ENCODE measurements at places on chromosomes 13 and 19.

DNA sequence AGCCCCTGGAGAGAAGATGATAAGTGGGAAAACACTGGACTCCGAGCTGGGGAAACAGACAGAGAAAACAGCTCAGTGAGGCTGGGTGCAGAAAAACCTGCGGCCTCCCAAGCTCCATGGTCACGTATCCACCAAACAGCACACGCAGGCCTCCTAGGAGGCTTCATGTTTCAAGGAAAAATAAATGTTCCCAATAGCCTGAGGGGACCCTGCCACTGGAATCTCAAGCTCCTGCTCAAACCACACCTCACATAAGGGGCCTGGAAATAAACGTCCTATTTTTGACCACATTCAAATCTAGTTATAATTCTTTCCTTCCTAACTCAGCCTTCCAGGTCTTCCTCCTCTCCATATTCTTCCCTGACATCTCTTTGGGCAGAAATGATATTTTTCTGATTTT lies 225.7 kb downstream of the ABCC4 start:
- DNase-seq, result no peak

DNA sequence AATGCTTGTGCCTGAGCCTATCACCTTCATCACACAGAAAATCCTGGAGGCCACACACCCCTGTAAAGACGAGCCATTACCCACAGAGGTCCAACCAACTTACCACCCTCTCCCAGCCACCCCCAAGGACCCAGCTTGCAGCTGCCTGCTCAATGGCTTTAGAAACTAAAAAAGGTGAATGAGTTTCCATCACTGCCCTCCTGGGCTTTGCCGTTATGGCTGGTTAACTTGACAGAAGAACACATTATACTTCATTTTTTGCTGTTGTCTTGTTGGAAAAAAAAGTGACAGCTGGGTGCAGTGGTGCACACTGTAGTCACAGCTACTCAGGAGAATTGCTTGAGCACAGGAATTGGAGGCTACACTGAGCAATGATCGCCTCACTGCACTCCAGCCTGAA lies 17.4 kb upstream of the FEM1A start:
- no peak for DNase-seq

- no peak for DNase-seq
Observed at GRCh38 chr13:102909971-102910370, 64.1 kb downstream of the ERCC5 start.

GRCh38 chr13:112003941-112004340 lies 63.0 kb upstream of the SOX1 start:
- no peak for DNase-seq

DNA sequence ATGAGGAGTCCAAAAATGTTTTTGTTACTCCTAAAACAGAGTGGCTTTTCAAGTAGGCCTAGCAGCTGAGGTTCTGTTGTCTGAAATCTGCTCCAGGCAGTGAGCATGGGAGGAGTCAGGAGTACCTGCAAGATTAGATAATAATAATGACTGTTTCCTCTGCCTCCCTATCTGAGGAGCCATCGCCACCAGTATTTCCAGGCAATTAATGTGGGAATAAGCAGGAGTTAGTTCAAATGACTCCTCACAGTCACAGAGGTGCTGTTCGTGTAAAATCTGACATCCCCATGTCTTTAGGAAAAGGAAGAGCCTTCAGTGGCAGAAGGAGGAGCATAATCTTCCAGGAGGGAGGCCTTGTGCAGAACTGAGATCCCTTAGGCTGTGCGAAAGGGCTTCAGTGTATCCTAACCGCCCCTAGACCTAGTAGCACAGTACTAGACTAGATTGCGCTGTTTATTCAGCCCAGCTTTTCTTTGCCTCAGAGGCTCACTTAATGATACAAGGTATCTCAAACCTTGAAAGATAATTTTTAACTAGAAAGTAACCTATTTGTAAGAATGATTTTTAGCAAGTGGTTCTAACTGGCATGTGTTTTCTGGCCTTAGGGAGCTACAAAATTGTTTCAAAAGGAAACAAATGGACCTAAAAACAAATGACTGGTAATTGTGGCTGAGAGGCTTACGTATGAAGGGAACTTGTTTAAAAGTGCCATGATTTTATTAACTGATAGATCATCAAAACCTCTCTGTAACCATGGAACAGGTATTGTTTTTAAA lies 49.0 kb downstream of the FREM2 start:
- no peak for DNase-seq

DNA sequence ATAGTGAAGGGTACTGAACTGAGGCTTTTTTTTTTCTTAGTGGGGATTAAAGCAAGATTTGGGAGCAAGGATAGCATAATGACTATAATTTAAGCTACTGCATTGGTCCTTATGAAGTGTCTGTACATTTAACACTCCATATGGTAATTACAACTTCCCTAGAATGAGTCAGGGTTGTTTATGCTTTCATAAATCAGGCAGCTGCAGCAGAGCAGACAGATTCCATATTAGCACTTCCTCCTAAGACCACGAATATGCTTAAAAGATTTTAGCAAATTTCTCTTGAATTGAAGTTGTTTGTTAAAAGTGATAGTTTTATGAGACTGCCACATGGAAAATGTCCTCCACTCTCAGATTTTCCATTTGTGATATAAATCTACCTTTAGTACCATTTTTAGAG lies 401.1 kb upstream of the SPRY2 start:
- no peak for DNase-seq

- peak; percentile 80 for DNase-seq
Observed at GRCh38 chr13:111115061-111115964, at the start of gene ARHGEF7. ARHGEF7 (plus strand) TSS chr13:111115310; CDS start chr13:111115527, 217 bp downstream.

DNA sequence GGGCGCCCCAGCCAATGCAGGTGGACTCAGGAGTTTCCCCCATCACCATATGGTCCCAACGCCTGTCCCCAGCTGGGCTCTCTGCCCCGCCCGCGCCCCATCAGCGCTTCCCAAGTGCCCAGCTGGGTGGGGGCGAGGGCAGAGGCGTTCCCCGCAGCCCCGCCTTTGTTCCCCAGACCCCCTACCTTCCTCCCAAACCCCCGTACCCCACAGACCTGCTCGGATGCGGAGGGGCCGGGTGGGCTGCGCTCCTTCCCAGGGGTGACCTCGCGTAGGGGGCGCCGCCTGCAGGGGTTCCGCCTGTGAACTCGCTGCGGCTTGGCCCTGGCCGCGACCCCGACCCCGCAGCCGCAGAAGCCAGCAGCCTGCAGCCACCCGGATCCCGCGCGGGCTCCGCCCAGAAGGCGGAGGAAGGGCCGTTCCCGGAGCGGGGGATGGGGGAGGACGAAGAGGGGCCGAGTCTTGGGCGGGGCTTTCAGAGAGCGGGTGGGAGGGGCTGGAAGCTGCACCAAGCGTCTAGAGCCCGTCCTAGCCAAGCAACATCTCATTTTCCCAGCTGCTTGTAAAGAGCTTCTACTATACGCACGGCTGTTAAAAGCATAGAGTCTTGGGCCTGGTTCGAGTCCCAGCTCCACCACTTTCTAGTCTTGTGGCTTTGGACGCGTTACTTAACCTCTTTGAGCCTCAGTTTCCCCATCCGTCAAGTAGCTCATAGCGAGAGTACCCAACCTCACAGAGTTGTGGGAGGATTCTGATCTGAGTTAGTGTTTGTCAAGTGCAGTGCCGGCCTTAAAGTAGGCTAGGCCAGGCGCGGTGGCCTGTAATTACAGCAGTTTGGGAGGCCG lies at the start of gene RAB3D:
Gene RAB3D (minus strand): TSS at position 404 of the 845 bp plus-strand sequence. CDS start 2,258 bp downstream, outside the sequence.
- DNase-seq, result peak; percentile 99

- DNase-seq, result no peak
Observed at GRCh38 chr13:42137856-42138537, 89.5 kb downstream of the DGKH start.

- DNase-seq, result peak; percentile 14
Observed at GRCh38 chr19:49395581-49396407, 7.7 kb downstream of the KASH5 start.

DNA sequence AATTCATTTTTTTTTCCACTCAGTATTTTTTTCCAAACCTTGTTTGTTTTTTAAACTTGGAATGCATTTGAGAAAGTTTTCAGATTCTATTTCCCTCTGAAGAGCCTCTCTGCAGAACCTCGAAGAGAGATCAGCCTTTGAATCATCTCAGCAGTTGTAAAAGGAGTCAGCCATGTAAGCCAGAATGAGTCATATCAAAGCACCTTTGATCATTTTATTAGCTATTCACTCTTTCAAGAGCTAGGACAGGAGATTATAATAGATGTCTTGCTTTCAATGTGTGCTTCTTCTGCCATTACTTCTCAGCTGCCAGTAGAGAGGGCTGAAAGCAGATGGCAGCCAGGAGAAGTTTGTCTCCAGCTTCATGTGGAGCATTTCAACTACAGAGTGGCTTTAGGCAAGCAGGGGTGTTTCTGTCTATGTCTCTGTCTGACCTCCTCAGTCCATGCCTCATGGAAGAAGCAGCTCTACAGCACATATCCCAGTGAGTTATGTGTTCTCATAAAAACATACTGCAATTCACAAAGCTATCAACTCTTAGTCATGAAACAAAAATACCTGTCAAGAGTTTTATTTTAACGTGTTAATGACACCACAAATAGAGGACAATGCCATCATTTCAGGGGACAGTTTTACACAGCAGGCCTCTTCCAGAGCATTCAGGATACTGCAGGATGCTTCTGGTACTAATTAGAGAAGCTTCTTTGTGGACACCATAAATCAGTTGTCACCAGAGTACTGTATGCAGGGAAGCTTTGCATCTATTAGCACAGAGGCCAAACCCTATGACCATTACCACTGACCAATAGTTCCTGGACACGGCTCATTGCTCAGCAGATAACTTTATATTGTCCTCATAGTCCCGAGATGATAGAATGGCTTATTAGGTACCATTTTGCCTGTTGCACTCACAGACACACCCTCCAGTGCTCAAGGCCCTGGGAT lies 94.3 kb downstream of the NHLRC3 start:
- no peak for DNase-seq

GRCh38 chr19:3604987-3605343 lies 1.7 kb downstream of the TBXA2R start:
- no peak for DNase-seq

- no peak for DNase-seq
Observed at GRCh38 chr19:28435551-28436271, 777.2 kb downstream of the UQCRFS1 start.

- no peak for DNase-seq
Observed at GRCh38 chr13:107690181-107690580, 525.2 kb downstream of the LIG4 start.

- DNase-seq, result no peak
Observed at GRCh38 chr13:43221611-43222010, 198.2 kb downstream of the DNAJC15 start.

DNA sequence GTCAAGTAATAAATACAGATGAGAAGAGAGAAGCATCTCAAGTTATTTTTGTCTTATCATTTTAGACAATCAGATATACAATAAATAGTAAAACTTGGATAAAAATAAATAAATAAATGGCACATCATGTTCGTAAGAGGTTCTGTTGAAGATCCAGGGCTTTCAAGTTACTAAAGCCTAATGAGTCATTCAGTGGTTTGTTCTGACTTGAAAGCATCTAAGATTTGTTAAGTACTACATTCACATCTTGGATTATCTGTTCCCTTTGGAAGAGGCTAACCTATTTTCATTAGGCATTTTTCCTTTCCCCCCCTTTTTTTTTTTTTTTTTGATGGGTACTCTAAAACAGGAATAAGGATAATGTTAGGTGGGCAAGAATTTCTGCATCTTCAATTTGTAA lies 429.3 kb downstream of the PCDH20 start:
- no peak for DNase-seq

DNA sequence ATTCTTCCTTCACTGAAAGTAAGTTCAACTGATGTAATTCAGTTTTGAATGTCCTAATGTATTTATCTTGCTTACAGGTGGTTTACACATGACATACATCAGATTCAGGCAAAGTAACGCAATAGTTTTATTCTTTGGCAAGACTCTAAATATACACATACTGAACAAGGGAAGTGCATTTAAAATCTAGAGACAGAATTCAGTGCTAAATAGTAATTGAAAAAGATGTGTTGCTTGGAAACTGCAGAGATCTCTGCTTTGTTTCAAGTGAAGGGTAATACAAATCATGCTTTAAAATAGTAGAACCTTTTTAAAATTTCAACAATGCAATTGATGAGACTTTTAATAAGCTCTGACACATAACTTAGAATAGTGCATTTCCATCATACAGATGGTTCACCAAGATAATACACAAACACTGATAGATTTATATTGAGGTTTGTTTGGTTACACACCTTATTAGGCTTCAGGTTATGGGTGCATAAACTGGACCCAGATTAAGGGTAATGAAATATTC lies 581.0 kb upstream of the MIR17HG start:
- DNase-seq, result no peak

DNA sequence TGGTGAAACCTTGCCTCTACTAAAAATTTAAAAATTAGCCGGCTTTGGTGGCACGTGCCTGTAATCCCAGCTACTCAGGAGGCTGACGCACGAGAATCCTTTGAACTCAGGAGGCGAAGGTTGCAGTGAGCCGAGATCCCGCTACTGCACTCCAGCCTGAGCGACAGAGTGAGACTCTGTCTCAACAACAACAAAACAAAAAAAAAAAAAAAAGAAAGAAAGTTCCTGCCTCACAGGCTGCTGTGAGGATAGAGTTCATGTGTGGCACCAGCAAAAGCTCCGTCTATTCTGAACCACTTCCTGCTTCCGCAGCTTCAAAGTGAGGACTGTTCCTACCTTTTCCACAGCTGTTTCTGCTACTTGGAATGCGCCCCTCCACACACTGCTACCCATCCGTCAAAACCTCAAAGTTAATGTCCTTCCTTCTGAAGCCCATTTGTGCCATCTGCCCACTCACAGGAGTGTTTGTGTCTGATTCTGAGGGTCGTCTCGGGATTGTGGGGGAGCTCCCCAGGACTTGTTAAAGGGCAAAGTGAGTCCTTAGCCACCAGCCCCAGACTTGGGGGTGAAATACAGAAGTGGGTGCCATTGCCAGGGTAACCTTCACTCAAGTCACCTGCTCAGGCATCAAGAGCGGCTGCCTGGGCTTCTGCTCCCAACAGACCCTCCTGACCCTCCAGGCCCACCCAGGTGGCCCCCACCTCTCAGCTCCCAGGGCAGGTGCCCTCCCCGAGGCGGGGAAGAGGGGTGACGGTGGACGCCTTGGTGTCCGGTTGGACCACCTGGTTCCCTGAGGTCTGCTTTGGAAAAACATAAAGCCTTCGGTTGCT lies 2.9 kb downstream of the MFSD12 start:
- DNase-seq, result no peak

GRCh38 chr19:29810504-29810871 lies 1.3 kb upstream of the CCNE1 start:
- DNase-seq, result no peak

DNA sequence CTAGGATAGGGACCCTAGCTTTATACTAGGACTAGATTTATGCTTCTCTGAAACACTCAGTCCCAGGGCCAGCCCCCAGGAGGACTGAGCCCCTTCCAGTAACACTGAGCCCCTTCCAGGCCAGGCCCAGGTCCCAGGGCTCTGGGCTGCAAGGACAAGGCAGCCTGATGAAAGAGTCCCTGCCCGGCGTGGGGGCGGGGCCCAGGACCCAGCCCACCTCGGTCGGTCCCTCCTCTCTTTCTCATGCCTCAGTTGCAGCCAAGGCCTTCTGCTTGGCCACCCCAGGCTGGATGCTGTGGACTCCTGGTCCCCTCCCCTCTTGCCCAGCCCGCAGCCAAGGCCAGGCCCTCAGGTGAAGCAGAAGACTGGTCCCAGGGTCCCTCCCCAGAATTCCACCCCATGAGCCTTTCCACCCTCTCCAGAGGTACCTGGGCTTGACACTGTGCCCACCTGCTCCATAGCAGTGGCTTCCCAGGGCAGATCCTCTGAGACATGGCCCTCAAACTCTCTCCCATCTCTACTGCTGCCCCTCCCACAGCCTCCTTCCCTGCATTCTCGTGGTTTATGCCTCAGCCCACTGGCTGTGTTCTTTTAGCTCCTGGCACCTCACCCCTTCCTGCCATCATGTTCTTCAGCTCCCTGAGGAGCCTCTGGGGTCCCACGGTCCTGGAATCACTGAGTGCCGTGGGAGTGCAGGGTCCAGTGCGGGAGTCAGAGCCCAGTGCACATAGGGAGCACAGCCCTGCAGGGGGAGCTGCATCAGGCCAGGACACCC lies 53.6 kb upstream of the C1QTNF9B start:
- DNase-seq, result peak; percentile 22
